Suppressor macrophage treated with lipopolysaccharide for 1 hour (primary cell): ENCODE measurements at places on chromosomes 2 and 18.
A peak's percentile ranks its signal among the peaks of the same experiment; 100 is the strongest.

GRCh38 chr2:230798769-230799399 is 65.9 kb upstream of the ITM2C start:
- peak; percentile 73 for DNase-seq

- DNase-seq, result peak; percentile 16
These were observed 77.3 kb downstream of the TEX51 start for GRCh38 chr2:126975671-126976655.

DNA sequence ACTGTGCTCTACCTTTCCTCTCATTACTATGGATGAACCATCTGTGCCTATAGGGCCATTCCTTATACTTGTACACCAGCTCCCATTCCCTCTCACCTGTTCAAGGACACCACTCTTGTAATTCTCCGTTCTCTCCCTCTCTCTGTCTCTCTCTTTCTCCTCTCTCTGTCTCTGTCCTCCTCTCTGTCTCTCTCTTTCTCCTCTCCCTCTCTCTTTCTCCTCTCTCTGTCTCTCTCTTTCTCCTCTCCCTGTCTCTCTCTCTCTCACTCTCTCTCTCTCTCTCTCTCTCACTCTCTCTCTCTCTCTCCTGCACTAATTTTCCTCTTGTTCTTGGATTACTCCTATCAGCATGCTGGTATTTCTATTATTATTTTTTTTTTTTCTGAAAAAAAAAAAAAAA is 78.9 kb upstream of the RMDN2 start:
- DNase-seq, result no peak

DNA sequence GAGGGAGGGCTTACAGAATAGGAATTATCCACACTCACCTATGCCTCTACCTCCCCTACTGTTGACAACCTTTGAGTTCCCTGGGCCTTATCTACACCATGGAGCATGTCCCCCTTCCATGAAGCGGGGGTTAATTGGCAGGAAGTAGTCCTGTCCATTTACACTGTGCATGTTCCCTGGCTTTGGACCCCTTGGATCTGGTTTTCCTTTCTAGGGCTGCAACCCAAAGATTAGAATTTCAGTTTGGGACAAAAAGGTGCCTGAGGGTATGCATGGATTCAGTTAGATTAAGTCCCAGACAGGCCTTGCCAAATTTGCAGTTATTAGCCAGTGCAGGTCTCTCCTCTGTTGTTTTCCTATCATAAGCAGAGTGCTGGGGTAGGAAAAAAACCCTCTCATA is 180.3 kb downstream of the CMPK2 start:
- DNase-seq, result no peak

GRCh38 chr2:119694845-119695521 is 16.0 kb downstream of the TMEM177 start:
- no peak for DNase-seq

DNA sequence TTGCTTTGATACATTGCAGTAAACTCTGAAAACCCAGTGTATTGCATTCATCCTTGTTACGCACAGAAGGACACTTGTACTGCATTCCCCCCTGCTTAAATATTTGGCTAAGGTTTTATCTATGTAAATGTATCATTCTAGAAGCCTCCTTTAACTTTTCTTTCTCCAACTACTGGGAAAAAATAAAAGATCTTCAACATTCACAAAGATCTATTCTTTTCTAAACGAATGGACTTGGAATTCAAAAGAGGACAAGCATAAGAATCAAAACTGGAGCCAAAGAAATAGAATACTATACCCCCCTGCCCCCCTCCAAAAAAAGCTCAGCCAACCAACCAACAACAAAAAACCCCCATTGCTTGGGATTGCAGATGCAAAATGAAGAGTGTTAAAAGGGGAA is 136.9 kb downstream of the EPHA4 start:
- no peak for DNase-seq

DNA sequence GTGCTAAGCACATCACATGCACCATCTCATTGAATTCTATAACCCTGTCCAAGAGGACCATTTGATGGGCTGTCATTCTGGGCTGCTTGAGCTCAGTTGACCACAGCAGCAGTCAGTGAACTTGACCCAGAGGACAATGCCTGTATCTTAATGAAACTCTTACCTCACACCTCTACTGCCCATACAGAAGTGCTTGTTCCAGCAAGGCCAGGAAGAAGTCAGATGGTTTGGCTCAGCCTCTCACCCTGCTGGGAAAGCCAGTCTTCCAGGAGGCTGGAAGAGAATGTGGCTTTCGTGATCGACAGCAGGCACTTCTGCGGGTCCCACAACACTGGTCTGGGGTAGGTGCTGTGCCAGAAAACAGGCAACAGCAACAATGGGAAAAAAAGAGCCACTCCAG is 47.3 kb downstream of the CFAP221 start:
- no peak for DNase-seq

DNA sequence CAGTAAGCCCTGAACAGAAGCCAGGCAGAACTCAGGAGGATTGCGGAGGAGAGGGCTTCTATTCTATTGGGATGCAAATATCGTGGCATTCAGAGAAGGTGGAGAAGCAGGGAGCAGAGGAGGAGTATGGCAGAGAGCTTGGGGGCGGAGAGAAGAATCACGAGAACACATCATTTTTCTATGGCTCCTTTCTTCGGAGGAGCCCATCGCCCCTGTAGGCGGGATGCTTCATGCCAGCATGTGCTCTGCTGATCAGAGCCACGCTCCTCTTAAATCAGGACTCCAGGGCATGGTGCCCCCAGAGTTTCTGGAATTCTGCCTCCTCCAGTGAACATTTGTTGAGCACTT is 71.1 kb downstream of the CIB4 start:
- no peak for DNase-seq
